ENCODE measurements at places on chromosomes 5 and 9. TPM values are rescaled to one million over a fixed set of nuclear protein-coding genes. Genes with fewer than 3 reads are reported as not detected.

DNA sequence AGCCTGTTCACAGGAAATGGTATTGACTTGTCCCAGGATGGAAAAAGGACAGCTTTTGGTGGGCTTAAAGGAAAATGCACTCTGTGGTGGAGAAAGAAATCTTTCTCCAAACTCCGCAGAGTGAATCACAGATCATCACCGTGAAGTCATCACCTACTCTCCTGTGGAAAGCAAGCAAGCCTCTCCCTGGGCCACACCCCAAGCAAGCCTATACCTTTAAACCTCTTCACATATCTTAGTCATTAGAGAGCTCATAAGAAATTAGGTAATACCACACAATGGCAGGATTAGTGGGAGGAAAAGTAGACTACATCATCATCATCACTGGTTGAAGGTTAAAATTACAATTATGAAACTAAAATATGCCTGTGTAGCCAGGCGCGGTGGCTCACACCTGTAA, 23.2 kb downstream of the TLE1 start:
- no peak for DNase-seq

DNA sequence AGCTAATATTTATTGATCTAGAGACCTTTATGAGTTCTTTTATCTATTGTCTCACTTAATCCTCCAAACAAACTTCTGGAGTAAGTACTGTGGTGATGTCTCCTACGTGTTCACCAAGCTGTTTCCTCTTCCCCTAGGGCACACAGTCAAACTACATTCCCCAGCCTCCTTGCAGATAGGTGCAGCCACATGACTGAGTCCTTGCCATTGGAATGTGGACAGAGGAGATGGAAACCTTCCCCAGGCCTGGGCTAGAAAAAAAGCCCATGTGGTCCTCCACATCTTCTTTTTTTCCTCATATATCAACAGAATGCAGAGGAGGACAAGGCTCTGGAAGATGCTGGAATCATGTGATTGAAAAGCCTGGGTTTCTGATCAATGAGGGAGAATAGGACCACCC, 88.0 kb downstream of the ANKRD55 start:
- no peak for DNase-seq

- DNase-seq, result no peak
Measured at GRCh38 chr9:37938121-37938891, 34.4 kb upstream of the SLC25A51 start.

- no peak for DNase-seq
Measured at GRCh38 chr5:55276771-55277170, 30.7 kb downstream of the DHX29 start.

DNA sequence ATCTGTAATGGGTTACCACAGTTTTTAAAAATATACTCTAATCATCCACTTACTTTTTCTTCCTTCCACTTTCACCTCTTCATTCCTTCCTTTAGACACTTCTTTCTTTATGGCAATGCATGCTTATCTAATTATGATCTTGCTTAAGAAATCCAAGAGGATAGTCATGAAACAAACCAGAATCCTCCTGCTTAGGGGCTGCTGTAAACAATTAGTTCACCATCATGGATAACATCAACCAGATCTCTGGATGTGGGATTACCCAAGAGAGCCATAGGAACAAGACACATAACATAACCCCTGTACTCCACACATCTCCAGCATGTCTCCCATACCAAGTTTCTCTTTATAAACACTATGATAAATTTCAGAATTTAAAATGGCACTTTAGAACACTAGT, 713.4 kb upstream of the PTPRD start:
- DNase-seq, result no peak

Gene INSL6
- not detected for total RNA-seq

DNA sequence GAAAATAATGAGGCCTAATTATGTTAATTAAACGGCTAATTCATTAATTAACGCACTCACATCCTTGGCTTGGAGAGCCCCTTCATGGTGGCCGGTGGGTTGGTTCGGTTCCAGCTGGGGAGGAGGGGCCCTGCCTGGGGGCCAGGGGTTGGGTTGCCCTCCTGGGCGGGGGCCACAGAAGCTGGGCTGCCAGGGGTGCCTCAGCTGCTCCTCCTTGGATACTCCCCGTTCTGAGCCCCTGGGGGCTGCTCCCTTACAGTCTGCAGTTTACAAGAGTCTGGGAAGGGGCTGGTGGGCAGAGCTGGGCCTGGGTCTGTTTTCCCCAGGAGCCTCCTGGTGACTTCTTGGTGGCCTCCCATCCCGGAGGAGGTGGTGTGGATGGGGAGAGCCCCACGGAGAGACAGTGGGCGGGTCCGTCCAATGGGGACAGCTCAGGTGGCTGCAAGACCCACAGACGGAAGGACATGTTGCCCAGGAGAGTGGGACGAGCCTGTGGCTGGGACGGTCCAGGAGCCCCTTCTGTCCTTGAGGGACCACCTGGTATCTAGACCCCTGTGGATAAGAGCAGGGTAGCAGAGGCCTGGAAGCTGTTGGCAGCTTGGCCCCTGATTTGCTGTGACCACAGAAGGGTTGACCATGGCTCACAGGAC, 277.5 kb downstream of the PBX3 start:
- no peak for DNase-seq
